ENCODE measurements at places on chromosomes 13 and 19.

DNA sequence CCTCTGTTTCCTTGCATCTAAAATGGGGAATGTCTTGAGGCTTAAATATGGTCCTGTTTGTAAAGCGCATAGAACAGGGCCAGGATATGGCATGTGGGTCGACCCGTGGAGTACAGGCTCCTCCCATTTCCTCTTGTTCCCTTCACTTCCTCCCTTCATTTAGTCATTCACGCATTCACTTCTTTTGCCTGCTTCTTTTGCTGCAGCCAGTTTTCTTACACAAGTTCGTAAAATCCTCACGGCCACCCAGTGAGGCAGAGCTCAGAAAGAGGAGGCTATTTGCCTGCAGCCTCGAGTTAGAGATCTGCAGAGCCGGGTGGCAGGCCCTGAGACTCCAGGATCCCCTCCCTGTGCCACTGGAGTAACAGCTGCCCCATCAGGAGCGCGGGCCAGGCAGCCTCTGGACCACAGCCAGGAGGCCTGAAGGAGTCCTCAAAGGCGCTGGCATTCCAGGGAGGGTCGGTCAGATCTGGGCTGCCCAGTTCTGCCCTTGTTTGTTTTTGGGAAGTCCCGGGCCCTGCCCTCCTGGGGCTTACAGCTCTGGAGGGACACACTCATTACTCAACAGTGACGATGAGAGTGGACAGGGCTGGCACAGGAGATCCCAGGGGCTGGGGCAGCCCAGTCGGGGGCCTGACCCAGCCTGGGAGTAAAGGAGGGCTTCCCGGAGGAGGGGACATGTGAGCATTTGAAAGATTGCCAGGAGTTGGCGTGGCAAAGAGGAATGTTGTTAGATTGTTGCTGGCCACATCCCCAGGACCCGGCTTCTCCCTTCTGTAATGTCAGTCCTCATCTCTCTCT, 4.6 kb downstream of the PPP5C start:
- peak; percentile 70 for DNase-seq

- peak; percentile 25 for DNase-seq
Measured at GRCh38 chr13:102141625-102142472, 260.0 kb downstream of the FGF14 start.

DNA sequence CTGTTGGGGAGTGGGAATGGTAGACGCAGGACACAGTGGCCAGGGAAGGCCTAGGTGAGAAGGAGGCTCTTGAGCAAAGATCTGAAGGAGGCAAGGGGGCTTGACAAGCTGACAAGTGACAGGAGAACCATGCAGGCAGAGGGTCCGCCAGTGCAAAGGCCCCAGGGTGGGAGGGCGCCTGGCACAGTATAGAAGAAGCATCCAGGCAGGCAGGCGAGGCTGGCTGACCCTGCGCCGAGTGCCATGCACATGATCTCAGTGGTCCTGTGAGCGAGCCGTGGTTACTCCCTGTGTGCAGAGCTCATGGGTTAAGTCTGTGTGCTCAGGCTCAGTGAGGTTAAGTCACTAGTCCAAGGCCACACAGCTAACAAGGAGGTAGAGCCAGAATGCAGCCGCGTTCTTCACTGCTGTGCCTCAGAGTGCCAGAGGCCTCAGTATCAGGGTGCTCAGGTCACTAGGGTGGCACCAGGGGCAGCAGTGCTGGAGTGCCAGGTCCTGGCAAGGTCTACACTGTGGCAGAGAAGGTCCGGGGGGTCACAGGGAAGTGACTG, 15.2 kb downstream of the CNFN start:
- DNase-seq, result no peak

DNA sequence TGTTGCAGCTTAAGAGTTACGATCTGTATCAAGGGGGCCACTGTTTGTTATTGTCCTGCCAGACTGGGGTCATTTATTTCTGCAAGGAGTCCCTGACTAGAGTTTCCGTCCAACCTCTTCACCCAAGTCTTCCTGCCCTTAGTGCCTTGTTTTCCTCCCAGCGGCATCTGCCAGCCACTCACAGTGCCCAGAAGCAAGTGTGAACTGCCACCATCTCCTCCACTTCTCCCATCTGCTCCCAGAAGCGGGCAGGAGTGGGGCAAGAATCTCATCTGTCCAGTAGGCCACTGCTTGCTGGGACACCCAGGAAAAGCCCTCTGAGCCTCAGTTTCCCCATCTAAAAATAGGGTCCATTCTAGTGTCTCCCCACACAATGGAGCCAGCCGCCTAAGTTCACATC, 4.0 kb downstream of the NOVA2 start:
- DNase-seq, result no peak
